ENCODE measurements at places on chromosomes 2 and 18.

DNA sequence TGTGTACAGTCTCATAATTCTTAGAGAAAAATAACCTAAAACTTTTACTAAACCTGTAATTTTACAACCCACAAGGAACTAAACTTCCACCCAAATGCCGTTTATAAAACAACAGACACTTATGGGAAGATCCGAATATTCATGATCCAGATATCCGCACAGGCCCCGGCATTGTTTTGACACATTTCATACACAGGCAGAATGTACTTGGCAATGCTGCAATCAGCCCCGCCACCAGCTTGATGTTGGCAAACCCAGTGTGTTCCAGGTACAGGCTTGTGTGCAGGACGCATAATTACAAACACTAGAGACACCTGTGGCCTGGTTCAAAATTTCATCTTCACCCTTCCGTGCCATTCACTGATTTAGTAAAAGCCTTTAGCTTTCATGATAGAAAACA, 393.0 kb upstream of the SALL3 start:
- no peak for DNase-seq

DNA sequence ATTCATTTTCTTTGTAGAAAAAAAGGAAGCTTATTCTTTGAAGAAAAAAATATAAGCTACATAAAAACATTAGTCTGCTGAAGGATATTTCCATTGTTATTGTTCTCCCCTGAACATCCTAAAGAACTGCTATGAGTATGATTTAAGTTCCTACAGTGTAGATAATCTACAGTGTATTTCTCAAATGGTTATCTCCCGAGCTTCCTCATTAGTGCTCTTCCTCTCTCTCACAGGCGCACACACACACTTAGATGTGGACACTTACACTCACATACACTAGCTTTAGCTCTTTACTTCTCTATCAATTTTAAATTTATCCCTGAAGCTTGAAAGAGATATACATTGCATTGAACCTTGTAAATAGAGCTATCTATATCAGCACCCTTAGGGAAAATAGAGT, 681.0 kb downstream of the KCNJ3 start:
- DNase-seq: no peak

DNA sequence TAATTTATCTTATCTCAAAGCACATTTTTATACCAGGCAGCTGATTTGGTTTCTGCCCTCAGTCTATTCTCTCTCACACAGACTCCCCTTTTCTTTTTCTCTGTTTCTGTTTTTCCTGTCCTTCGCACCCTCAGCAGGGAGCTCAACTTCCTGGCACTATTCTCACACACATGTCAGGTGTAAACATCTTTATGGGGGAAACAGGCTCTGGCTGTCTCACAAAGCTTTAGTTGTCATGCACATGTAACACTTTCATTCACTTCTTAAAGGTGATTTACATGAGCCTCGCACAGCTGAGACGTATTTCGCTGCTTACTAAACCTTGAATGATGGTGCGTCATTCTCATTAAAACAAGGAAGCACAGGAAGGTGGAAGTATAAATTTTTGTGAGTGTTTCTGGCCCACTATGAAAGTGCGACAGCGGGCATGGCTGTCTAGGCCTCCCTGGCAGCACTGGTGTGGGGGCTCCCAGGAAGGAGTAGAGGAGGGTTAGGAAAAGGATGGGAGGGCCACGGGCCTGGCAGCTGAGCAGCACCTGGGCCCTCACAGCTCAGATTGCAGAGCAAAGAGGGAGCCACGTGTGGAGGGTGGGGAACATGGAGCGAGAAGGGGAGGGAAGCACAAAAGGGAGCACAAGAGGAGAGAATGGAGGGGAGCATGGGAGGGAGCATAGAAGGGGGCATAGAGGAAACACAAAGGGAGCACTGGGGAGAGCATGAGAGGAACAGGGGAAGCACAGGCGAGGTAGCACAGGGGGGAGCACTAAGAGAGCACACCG, 46.2 kb upstream of the SNTG2 start:
- no peak for DNase-seq

GRCh38 chr2:191618046-191618780, 59.7 kb upstream of the NABP1 start:
- no peak for DNase-seq

- DNase-seq: no peak
Observed at GRCh38 chr2:189679226-189679625, 4.8 kb downstream of the ANKAR start.

GRCh38 chr2:132477962-132478361, 61.4 kb downstream of the GPR39 start:
- no peak for DNase-seq

GRCh38 chr2:165500816-165501215, 31.3 kb downstream of the CSRNP3 start:
- DNase-seq: no peak

DNA sequence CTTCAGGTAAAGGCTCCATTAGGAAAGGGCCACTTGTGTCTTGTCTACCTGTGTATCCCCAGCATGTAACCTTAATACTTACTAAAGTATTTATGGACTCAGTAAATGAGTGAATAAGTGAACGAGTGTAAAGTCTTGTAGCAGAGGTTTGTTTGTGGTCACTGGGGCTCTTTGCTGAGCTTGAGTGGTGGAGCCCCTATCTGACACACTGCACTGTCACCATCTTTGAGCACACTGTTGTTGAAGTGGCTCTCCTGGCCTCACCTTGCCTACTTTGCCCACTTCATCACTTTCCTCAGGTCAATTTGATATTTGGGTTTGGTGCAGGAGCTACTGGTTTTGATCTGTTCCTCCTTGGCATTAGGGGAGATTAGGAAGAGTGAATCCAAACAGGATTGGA, 39.3 kb upstream of the ZEB2 start:
- no peak for DNase-seq

- DNase-seq: no peak
Observed at GRCh38 chr2:164891460-164891859, 49.8 kb upstream of the COBLL1 start.

DNA sequence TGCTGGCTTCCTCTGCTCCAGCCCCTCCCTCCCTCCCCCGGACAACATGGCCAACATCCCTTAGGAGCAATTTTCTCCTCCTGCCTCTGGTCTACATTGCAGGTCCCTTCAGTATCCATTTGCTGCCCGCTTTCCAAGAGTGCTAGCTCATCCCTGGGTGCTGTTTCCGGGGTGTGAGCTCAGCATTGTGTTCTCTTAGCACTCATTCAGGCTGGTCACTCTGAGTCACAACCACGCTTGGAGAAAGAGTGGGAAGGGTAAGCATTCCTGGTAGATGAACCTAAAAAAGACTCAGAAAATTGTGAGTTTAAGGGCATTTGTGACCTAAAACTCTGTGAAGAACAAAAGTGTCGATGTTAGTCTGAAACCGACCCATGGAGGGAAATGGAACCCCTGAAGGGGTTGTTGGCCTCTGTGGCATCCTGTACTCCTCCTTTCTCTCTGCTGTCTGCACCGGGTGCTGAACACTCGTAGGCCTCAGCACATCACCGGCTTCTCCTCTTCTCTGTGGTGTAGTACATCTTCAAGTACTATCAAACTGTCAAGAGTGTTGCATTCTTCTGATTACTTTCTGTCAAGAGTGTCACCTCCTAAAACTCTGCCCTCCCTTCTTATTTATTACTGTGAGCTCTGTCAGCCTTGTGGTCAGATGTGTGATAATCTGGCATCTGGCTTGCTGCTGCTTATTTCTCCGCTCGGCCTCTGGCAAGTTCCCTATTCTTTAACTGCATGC, 73.0 kb downstream of the CTNNA2 start:
- DNase-seq: no peak

DNA sequence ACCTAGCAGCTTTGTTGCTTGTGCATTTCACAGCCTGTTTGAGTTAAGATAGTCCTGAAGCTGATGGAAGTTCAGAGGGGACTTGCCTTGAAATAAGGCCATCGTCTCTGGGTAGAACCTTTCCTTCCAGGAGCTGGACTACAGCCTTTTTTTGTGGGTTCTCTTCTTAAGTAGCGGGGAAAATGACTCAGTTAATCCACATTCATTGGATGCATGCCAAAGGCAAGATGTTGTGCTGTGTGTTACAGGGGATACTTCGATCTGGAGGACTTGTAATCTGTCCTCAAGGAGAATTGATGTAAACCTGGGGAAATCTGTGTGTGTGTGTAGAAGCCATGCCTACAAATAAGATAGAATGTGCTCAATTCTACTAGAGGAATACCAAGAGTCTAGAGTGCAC, 46.8 kb downstream of the RPIA start:
- no peak for DNase-seq

DNA sequence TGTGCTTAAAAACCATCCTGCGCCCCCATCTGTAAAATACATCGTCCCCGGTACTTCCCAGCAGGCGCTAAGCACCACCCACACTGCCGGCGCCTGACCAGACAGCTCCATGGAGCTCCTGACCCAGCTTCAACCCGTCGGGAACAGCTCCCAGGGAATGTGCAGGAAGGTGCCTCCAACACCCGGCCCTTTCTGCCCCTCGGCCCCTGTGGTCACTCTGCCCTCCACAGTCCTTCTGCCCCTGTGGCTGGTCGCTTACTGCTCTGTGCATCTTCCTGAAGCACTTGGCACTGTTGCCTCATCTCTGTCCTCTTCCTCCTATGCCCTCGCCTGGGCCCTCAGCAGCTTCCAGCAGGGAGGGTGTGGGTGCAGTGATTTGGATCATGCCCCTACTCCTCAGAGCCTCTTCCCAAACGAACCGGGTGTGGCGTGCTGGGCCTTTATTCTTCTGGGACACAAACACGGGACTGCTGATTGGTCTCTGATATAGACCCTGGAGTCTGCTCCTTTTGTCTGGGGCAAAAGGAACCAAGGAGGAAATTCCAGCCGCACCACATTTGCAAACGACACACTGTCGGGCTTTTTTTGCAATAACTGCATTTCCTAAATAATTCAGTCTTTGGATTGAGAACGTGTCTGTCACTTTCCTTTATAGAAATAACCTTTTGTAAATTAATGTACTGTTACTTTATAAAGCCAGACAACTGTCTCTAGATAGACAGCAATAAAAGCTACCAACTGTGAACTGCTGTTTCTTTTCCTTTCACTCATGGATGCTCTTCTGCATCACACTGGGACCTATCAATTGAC, 65.9 kb downstream of the ADI1 start:
- no peak for DNase-seq

GRCh38 chr18:28855989-28856388, 679.1 kb upstream of the CDH2 start:
- no peak for DNase-seq

DNA sequence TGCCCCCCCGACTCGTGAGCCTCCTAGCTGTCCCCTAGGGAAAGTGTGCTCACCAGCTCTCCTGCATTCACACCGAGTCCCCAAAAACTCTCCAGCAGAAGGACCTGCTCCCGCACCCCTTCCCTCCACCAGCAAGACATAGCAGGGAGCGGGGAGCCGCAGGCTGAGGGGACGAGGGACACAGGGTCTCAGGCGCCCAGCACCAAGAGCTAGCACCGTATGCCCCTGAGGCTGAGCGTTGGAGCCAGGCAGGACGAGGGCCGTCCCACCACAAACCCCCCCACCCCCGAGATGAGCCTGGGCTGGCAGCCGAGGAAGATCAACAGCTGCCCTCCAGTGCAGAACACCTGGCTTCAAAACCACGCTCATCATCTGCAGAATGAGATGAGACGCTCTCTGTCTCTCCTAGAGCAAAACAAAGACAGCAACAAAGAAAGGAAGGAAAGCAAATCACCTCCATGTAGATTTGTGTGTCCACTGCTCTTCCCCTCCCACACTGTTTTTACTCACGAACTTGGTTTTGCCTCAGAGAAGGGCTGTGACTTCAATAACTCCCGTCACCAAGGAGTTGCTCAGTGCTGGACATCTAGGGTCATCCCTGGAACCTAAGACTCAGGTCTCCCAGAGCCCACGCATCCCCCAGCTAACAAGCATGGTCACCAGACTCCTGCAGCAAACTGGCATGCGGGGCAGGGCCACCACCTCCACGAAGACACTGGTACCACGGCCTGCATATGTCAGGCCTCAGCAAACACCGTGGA, 39.7 kb upstream of the SALL3 start:
- no peak for DNase-seq

- DNase-seq: no peak
Observed at GRCh38 chr2:218329027-218329825, 27.4 kb upstream of the CATIP start.

DNA sequence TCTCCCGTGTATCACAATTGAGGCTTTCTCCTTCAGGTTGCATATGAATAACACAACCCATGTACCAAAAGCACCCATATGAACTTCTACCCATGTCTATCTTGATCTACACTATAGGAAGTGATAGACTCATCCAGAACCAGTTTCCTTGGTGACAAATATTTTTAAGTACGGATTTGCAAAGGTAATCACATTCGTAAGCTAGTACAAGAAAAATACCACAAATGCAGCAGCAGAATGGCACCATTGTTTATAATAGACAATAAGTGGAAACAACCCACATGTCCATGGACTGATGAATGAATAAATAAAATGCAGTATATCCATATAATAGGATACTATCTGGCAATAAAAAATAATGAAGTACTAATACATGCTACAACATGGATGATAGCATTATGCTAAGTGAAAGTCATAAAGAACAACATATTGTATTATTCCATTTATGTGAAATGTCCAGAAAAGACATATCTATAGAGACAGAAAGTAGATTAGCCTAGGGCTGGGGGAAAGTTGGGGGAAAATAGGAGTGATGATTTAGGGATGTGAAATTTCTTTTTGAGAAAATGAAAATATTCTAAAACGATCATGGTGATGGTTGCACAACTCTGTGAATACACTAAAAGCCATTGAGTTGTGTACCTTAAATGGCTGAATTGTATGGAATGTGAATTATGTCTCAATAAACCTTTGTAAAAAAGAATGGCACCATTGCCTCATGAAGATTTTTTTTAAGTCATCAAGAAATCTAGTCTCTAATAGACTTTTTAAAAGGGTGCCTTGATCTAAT, 3.4 kb upstream of the CCDC88A start:
- no peak for DNase-seq

- no peak for DNase-seq
Observed at GRCh38 chr2:235613649-235614048, 119.8 kb downstream of the AGAP1 start.

GRCh38 chr2:147509821-147510220, 335.0 kb upstream of the ACVR2A start:
- no peak for DNase-seq

- DNase-seq: no peak
Observed at GRCh38 chr18:68694316-68694715, 20.6 kb downstream of the TMX3 start.

- peak; percentile 66 for DNase-seq
Observed at GRCh38 chr2:113240915-113241911, 37.5 kb downstream of the PAX8 start.

GRCh38 chr2:144015655-144016245, 504.2 kb downstream of the ZEB2 start:
- DNase-seq: no peak

DNA sequence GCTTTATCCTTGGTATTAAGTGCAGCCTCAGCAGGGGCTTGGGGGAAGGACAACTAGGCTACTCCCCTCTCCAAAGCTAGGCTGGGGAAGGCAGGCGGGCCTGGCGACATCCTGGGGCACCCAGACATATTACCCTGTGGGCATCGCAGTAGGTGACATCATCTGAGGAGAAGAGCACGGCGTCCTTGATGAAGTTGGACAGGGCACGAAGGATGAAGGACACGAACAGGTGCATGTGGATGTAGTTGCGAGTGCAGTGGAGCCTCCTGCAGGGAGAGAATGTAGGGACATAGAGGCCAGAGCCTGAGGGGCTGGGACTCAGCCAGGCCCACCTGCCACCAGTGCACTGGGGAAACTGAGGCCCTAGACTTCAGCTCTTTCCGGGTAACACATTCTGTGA, 32.3 kb downstream of the TMEM37 start:
- DNase-seq: no peak

- DNase-seq: no peak
Observed at GRCh38 chr2:144886862-144887261, 366.9 kb upstream of the ZEB2 start.

GRCh38 chr2:154556146-154556545, 142.3 kb upstream of the KCNJ3 start:
- no peak for DNase-seq

Measured in CD4-positive, alpha-beta T cell treated with Interleukin-15 for 1 hour (primary cell).